ENCODE measurements at places on chromosomes 11 and 22.

DNA sequence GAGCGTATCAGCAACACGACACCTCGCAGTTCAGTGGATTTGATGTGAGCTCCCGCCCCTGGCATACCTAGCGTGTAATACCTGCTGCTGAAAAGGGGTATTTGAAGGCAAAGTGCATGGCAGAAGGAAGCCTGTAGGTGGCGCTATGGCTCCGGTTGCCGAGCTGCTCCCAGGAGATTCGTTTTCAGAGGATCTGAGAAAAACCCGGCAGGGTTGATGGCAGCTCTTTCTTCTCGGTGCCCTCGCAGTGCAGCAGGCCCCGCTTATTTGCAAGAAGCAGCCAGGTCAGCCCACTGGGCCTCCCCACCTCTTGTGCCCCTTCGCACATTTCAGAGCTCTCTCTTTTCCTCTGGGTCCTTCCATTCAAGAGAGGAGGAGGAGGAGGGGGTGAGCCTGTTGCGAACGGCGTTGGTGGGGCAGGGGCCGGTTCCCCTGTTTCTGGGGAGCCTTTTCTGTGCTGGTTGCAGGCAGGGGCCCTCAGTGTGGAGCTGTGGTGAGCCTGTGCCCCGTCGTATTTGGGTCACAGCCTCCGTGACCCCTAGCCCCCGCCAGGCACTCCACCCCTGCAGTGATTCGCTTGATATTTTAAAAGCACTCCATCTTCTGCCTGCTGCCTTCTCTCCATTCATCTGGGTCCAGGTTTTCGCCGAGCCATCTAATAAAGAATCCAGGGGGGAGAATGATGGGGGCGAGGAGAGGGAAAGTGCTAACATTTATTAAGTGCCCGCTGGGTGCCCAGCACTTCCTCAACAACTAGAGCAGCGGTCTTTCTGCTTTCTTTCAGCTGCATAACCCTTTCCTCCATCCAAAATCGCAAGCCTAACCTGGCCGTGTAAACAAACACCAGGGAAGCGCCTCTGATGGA, 85.3 kb upstream of the SYT13 start:
- DNase-seq: peak; percentile 92

DNA sequence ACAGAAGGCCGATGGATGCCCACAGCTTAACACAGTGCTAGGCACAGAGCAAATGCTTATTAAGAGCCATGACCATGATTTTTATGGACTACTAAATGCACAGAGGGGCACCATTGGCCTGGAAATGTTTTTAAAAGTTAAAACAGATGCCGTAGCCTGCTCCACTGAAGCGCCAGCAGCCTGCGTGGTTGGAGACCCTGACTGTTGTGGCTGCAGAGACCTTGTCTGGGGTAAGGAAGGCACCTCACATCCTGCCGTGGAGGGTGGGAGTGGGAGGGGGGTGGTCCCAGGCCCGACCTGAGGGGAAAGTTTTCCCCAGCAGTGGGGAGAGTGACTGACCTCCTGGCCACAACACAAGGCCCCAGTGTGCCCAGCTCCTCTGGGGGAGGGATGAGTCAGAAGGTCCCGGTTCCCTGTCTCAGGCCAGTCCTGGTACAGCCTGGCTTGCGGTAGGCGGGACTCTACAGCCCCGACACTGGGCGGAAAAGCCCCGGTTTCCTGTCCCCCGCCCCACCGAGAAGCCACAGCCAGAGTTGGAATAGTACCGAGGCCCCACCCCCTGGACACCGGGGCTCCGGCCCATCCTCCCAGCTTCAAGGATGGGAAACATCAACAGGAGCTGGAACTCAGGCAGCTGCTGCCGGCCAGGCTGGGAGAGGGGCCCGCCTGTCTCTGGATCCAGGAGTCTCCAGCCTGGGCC, 7.0 kb downstream of the CHST1 start:
- DNase-seq: no peak

DNA sequence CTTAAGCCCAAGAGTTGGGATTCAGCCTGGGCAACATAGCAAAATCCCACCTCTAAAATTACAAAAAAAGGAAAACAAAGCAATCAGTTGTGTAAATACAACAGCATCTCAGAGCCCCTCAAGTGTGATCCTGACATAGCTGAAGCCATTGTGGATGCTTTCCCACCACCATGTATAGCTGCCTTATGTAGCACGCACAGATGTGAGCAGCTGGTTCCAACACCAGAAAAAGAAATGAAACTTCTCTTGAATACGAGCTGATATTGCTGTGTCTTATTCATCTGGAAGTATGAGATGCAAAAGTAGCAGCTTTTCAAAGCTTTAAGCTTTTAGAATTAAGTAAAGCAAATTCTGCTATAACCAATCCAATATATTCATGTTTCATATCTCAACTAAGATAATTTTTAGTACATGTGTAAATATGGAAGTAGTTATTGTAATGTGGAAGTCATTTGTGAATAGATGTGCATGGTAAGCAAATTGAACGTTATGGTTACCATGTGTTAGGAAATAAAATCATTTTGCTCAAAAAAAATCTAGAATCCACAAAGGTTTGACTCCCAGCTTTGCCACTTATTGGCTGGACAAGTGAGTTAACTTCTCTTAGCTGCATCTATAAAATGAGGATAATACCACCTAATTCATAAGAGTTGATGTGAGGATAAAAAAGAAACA, 63.2 kb downstream of the SGSM3 start:
- no peak for DNase-seq

GRCh38 chr22:28737701-28738100, 3.9 kb downstream of the CHEK2 start:
- no peak for DNase-seq

DNA sequence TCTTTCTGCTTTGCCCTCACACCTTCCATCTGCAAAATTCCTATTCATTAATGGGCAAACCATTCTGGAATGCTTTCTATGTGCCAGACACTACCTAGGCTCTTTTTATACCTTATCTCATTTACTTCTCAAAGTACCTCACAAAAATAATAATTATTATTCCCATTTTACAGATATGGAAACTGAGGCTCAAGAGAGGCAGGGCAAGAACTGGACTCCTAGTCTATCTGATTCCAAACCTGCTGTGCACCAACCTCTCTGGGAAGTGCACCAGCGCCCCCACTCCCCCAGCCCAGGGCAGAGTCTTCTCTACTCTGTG, 826 bp upstream of the DGAT2 start:
- no peak for DNase-seq

DNA sequence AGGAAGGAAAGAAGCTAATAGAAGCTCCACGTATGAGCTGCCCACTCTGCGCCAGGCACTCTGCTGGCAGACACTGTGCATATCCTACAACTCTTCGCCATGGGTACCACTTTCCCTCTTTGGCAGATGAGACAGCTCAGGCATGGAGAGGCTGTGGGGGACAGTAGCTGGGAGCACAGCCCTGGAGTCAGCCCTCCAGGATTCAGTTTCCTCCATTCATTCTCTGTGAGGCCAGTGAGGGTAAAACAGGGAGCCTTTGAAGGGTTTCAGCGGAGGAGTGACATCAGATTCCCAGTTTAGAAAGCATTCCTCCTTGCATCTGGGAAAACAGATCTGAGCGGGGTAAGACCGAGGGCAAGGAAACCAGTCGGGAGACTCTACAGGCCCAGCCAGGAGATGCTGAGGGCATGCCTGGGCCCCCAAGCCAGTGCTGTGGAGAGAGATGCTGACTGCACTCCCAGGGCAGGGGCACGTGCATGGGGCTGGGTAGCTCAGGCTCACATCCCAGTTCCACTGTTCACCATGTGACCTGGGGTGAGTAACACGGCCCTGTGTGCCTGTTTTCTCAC, 58.3 kb upstream of the EMID1 start:
- no peak for DNase-seq

DNA sequence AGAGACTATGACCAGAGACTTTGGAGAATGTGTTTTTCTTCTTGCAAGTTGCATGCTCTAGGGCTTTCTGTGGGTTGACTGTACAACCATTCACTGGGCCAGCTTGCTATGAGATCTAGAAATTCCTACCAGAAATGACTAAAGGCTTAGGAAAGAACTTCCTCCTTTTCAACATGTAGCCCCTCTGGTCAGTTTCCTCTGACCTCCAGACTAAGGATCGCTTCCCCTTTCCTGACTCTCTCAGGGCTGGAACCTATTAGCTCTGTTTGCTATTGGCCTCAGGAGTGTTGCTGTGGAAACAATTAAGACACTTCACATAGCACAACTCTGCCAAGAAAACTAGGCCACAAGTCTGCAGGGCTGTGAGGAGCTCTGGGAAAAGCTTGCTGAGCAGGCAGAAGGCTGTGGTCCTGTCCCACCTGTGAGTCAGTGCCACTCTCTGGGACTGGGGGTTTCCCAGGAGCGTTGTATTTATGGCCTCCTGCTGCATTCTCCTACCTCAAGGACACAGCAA, 10.7 kb downstream of the CRY2 start:
- DNase-seq: no peak

DNA sequence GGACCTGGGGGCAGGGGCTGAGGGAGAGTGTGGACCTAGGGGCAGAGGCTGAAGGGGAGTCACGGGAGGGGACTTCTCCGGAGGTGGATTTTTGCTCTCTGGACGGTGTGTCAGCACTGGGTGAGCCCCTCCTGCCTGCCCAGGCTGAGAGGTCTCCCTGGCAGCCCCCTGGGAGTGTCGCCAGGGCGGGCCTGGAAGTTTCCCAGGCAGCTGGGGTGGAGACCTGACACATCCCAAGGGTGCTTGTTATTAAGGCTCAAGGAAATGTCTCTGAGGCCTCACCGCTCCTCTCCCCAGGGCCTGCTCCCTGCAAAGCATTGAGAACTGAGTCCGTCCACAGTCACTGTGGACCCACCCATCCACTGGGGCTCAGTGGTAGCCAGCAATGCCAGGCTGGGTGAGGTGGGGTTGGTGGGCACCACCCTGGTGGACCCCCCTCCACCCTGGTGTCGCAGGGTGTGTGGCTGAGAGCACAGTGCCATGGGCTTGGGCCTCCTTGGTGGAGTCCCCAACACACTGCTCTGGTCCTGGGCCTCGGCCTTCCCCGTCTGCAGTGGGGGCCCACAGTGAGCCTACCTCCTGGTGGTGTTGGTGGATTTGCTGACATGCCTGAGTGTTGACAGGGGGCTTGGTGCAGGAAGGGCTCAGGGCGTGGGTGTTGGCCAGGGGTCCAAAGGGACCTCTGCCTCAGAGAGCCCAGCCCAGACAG, 2.5 kb downstream of the CD81 start:
- no peak for DNase-seq

DNA sequence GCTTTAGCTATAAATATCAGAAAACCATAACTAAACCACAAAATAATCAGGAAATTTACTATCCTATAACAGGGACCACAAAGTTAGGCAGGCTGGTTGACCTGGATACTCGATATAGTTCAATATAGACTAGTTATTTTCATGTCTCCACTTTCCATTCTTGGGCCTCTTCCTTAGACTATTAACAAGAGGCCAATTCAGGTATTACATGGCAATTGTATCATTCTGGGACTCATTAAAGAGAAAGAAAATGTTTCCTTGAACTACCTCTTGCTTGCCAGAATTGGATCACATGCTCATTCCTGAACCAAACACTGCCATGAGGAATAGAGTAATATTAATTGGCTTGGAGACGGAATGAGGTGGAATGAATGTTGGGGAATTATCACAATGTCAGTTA, 76.0 kb downstream of the EIF3M start:
- DNase-seq: no peak

- DNase-seq: no peak
Observed at GRCh38 chr22:30824096-30824495, 129.4 kb downstream of the OSBP2 start.

- no peak for DNase-seq
Observed at GRCh38 chr11:71153005-71153390, 99.4 kb downstream of the SHANK2 start.

- no peak for DNase-seq
Observed at GRCh38 chr11:96412761-96413381, 23.1 kb downstream of the JRKL start.

DNA sequence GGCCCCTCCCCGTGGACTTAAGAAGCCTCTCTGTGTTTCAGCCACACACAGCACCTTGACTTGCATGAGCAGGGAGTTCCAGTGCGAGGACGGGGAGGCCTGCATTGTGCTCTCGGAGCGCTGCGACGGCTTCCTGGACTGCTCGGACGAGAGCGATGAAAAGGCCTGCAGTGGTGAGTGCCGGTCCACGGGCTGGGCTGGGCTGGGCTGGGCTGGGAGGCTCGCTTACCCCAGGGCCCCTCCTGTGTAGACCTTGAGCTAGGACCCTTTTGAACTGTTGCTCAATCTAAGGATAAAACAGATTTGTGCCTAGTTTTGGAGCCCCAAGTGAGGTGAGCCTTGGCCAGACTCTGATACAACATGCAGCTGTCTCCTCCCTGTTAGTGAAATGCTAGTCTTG, 151.4 kb upstream of the SORL1-AS1 start:
- DNase-seq: no peak

- no peak for DNase-seq
Observed at GRCh38 chr11:118820412-118821357, 29.7 kb upstream of the DDX6 start.

- no peak for DNase-seq
Observed at GRCh38 chr11:1854949-1855885, 2.3 kb downstream of the LSP1 start.

GRCh38 chr11:122863704-122864326, 18.7 kb upstream of the JHY start:
- DNase-seq: no peak

DNA sequence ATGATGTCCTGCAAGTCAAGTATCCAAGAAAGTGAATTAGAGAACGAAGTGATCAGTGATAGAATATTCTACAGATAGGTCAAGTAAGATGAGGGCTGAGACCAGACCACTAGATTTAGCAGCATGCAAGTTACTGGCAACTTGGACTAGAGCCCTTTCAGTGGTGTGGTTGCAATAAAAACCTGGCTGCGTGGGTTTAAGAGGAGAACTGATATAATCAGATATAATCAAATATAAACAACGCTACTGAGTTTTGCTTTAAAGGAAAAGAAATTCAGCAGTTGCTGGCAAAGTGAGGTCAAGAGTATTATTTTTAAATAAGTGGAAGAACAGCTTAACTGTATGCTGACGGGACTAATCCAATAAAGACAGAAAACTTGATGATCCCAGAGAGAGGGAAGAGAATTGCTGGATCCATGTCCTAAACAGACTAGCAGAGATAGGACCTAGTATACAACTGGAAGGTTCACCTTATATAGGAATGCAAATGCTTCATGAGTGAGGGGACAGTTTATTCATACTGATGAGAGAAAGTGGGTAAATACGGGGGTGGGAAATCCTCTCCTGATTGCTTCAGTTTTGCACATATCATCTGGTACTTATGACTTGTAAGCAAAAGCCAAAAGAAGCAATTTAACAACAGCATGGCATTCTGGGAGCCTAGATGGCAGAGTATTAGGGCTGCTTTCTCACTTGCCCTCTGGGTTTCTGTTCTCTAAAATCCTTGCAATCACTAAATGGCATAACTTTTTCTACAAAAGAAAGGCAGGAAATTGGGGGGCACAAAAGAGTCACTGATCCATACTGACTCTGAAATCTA, 146.2 kb downstream of the RBFOX2 start:
- DNase-seq: no peak
